ENCODE measurements at places on chromosomes 1 and 21.

DNA sequence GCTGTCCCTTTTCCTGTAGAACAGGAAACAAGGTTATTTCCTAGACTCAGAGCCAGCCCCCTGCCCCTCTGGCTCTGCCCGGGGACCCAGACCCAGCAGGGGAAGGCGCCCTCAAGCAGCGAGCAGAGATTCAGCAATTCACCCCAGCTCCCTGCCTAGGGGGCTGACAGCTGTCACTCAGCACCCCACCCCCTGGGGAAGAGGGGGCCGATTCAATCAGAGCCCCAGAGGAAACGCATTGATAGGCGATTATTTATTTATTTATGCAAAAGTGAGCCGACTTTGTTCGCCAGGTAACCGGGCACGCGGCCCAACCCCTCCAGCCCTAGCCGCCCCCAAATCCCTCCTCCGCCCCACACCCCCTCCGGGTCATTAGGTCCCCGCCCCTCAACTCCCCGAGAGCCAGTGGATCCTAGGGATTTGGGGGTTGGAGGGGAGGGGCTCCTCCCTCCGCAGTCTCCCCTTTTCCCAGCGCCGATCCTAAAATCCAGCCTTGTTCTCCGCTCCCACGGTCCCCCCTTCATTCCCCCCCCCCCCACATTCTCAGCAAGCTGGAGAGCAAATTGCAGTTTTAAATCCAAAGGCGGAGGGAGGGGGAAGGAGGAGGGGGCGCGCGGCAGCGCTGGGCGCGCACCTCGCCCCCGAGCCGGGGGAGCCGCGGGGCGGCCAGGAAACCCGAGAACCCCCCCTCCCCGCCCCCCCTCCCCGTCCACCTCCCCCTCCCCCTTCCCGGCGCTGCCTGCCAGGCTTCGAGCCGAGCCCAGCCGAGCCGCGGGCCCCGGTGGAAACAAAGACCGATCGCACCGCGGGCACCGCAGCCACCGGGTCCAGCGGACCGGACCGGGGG lies 1.3 kb downstream of the AHDC1 start:
- DNase-seq, result no peak

GRCh38 chr1:3481836-3482375 lies 27.4 kb downstream of the ARHGEF16 start:
- DNase-seq, result no peak

DNA sequence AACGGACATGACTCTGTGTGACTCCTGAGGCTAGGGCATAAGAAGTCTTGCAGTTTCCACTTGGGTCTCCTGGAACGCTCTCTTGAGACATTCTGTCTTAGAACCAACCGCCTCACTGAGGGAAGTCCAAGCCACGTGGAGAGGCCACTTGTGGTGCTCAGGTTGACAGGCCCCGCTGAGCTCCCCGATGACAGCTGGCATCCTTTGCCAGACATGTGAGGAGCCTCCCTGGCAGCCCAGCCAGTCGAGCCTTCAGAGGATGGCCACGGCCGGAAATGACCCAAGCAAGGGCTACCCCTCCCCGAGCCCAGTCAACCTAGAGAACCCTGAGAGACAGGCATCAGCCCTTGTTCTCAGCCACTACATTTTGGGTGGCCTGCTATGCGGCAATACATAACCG lies 20.7 kb downstream of the PLEKHA6 start:
- DNase-seq, result no peak

DNA sequence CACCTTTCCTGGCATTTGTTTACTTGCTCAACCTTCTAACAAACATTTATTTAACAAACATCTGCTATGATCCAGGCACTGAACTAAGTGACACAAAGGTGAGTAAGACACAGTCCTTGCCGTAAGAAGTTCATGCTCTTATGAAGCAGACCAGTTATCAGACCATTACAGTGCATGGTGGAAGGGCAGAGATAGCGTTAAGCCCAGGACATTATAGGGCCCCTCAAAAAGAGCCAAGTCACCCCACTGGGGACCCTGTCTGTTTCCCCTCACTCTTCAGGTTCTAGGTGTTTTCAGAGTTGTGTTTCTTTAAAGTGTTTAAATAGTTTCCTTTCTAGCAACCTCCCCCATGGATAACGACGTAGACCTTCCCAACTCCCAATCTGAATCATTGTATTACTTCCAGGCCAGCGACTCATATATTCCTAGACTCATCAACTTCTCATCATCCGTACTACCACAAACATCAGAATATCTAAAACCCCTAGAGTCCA lies 39.3 kb downstream of the TCP10L start:
- DNase-seq, result no peak

- no peak for DNase-seq
Measured at GRCh38 chr1:108192581-108192980, 7.6 kb downstream of the SLC25A24 start.

- DNase-seq, result peak; percentile 23
Measured at GRCh38 chr1:186482661-186483255, 21.8 kb upstream of the PDC start.

- no peak for DNase-seq
Measured at GRCh38 chr21:31557421-31558188, 101.9 kb upstream of the SOD1 start.

DNA sequence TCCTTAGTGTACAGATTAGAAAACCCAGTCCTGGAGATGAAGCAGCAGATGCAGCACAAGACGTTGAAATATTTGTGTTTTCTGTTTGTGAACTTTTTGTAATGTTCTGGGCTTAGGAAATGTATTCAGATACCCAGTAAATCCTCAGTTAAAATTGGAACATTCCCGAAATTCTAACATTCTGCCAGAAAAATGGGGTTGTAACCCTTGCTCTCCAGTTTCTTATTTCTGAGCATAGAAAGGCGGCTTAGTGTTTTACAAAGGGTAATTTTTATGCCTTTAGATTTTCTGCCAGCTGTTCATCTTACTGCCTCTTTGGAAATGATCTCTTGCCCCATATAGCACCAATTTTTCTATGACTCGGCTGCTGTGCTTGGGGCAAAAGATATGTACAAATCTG lies 20.6 kb downstream of the DDI2 start:
- DNase-seq, result no peak

DNA sequence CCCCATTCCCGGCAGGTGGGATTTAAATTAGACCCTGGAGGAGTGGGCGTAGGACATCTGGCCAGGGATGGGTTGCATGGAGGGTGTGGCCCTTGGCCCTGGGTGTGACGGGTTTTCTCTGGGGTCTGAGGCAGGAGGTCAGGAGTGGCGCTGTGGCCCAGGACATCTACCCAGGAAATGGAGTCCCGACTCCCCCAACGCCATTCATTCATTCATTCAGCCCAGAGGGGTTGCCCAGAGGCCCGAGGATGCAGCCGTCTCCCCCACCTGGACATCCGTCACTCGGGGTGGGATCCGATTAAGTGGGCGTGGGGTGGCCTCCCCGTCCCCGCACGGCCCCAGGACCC lies 663 bp downstream of the ATP13A2 start:
- DNase-seq, result no peak

- DNase-seq, result no peak
Measured at GRCh38 chr1:95752515-95753381, 518.7 kb downstream of the RWDD3 start.

GRCh38 chr1:71081697-71082080 lies 854 bp upstream of the ZRANB2 start:
- DNase-seq, result no peak

DNA sequence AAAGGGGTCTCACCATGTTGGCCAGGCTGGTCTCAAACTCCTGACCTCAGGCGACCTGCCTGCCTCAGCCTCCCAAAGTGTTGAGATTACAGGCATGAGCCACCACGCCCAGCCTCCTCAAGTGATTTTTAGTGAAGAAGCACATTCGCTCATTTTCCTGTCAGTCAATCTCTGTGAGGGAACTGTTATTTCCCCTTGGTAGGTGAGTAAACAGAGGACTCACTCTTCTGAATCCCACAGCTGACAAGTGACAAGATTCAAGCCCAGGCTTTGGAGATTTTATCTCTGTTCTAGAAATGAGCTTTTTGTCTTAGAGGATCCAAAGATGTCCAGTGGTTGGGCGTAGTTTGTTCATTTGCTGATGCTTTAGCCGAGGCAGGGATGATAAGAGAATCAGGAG lies 43.9 kb upstream of the TACSTD2 start:
- no peak for DNase-seq

DNA sequence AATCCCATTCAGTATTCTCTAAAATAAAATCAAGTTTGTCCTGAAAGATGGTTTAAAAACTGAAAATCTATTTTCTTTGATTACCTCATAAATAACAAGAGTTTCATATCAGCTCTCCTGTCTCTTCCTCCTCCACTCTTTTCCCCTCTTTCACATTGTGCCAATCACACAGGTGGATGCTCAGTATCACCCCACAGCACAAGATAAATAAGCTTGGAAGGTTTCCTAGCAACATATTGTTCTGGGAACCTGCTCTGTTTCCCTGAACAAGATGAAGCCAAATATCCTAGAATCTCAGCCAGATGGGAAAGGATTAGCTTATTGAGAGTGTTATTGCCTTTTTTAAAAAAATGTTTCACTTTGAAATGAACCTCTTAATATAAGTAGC lies 45.7 kb upstream of the CACYBP start:
- peak; percentile 51 for DNase-seq

GRCh38 chr1:58084266-58084665 lies 462.3 kb downstream of the OMA1 start:
- no peak for DNase-seq

DNA sequence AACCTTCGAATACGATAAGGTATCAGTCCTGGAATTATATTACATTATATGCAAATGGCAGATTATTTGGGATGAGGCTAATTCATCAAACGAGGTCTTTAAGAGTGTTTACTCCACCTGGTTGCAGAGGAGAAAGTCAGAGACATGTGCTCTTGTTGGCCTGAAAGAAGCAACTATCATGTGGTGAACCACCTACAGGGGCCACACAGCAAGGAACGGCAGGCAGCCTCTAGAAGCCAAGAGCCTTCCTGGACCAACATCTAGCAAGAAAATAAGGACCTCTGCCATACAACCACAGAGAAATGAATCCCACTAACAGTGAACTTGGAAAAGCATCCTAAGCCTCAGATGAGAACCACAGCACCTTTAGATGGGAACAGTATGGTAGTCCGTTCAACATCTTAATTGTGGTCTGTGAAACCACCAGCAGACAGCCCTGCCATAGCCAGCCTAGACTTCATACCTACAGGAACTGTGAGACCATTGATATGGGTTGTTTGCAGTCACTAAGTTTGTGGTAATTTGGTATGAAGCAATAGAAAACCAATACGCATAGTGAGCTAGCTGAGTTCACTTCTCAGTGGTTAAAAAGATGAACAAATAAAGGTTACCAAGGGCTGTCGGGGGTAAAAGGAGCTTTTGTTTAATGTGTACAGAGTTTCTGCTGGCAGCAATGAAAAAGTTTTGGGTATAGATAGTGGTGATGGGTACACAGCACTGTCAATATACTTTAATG lies 345.7 kb upstream of the RUNX1 start:
- DNase-seq, result no peak

DNA sequence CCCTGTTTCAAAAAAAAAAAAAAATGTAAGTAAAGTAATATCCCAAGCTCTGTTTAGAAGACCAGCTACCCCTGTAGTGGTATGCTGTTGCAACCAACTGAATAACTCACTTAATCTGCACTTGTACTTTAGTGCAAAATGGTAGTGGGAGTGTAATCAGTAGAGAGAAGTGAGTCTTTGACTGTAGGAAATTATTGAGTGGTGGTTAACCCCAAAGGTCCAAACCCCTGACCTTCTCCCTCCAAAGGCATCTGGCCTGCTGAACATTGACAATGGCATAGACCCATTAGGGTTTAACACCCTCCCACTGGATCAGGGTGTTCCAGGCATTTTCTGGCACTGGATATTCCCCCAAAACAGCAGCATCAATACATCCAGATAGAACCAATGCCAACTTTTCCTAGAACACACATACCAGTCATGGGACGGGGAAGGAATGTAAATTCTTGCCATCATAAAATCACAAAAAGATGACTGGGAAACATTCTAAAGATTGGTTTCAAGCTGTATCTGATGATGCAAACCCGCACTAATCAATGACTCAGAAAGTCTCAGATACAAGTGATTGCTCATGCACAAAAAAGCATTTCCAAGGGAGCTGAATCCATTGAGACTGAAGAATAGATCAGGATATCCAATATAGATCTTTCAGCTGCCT lies 110.3 kb downstream of the MRPL39 start:
- no peak for DNase-seq

DNA sequence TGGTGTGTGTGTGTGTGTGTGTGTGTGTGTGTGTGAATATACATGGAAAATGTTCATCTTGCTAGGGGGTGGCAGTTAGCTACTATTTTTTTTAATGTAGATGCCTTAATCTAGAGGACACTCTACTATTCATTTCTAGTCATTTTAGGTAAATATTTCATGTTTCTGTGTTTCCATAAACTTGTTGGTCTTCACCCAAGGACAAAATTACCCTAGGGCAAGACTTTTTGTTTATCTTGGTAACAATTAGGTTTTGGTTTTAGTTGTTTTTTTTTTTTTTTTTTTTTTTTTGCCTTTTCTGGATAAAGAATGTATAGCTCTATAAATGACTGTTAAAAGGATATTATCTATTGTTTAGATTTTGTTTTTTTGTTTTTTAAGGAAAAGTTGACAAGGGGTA lies 32.2 kb downstream of the CLEC20A start:
- DNase-seq, result no peak

DNA sequence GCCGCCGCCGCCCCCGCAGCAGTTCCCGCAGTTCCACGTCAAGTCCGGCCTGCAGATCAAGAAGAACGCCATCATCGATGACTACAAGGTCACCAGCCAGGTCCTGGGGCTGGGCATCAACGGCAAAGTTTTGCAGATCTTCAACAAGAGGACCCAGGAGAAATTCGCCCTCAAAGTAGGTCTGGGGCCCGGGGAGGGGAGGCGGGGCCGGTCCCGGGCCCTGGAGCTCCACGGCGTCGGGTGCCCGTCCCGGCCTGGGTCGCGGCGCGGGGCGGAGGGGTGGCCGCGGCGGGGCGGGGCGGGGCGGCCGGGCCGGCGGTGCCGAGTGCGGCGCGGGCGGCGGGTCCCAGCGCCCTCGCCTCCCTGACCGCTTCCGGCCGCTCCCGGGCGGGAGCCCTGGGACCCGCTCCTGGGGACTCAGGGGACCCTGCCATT lies 646 bp downstream of the MAPKAPK2 start:
- no peak for DNase-seq

- DNase-seq, result peak; percentile 15
Measured at GRCh38 chr1:166479052-166479631, 312.3 kb upstream of the FAM78B start.

DNA sequence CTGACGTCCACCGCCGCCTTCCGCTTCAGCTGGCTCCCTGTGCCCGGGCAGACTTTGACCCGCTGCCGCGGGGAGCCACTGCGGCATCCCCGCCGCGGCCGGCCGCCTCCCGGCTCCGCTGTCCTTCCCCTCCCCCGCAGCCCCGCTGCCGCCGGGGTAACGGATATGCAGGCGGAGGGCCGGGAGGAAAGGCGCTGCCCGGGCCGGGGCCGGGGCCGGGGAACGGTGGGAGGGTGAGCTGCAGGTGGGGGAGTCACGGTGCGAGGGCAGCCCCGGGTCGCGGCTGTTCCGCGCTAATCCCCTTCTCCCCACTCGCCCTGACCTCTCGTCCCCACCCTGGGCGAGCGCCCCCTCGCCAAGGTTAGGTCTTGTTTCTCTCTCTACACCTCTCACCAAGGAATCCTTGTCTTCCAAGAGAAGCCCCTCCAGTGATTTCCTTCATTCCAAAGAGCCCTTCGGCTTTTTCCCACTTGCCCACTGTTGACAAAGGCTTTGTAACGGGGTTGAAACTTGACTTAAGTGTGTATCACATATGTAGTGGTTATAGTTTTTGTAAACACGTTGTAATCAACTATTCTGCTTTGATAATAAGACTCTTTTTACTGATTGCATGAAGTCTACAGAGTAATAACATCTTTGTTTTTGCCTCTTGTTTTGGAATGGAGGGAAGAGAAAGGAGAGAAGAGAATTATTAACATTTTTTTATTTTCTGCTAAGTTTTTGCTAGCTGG lies 669 bp downstream of the XPR1 start:
- peak; percentile 42 for DNase-seq

GRCh38 chr1:92791487-92792066 lies 6.7 kb upstream of the EVI5 start:
- DNase-seq, result no peak
